ENCODE measurements at places on chromosomes 11 and 22.

DNA sequence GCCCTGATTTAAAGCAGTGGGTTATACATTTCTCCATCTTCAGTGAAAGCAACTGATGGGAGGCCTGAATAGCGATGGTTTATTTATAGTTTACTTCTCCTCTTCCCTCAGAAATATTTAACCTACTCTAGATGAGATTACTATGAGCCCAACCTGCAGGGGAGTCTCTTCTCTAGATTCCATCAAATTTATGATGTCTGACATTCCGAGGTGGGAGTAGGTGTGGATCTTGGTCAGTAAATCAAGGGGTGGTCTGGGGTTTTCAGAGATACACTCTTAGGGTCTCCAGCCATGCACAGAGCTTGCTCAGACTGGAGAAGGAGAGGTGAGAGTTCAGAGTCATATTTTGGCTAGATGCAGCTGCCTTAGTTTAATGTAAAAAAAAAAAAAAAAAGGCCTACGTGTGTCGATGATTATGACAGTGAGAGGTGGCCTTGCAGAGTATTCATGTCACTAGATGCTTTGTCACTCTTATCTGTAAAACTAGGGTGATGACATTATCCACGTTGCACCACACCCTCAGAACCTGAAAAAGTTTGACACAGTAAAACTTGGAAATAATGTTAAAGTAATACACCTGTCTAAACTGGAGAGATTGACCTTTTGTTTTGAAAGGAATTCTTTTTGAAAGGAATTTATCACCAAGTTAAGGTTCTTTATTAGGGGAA is 81.2 kb downstream of the EXT2 start:
- DNase-seq = no peak

DNA sequence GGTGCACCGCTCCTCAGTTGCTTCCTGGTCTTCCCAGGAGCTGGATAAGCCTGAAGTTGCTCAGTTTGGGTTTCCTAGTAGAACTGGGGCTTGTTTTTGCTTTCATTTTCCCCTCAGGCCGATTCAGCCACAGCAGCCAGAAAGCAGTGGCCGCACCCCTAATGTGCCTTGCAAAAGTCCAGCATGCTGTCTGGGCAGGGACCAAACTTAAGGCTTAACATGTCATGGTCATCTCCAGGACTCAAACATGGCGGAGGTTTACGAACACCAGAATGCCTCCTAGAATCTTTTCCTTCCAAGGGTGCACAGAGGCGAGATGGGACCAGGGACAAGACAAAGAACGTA is 2.5 kb downstream of the GNG3 start:
- DNase-seq = peak; percentile 11

- no peak for DNase-seq
Observed at GRCh38 chr11:76419896-76420295, 24.9 kb upstream of the EMSY start.

- no peak for DNase-seq
Observed at GRCh38 chr11:63937713-63938478, 906 bp upstream of the NAA40 start.
